ENCODE measurements at places on chromosomes 7 and 10. TPM values are rescaled to one million over a fixed set of nuclear protein-coding genes. Genes with fewer than 3 reads are reported as not detected.

Gene SPDYE3
- total RNA-seq = not detected

Gene PHKG1
- 3.0 TPM for total RNA-seq

DNA sequence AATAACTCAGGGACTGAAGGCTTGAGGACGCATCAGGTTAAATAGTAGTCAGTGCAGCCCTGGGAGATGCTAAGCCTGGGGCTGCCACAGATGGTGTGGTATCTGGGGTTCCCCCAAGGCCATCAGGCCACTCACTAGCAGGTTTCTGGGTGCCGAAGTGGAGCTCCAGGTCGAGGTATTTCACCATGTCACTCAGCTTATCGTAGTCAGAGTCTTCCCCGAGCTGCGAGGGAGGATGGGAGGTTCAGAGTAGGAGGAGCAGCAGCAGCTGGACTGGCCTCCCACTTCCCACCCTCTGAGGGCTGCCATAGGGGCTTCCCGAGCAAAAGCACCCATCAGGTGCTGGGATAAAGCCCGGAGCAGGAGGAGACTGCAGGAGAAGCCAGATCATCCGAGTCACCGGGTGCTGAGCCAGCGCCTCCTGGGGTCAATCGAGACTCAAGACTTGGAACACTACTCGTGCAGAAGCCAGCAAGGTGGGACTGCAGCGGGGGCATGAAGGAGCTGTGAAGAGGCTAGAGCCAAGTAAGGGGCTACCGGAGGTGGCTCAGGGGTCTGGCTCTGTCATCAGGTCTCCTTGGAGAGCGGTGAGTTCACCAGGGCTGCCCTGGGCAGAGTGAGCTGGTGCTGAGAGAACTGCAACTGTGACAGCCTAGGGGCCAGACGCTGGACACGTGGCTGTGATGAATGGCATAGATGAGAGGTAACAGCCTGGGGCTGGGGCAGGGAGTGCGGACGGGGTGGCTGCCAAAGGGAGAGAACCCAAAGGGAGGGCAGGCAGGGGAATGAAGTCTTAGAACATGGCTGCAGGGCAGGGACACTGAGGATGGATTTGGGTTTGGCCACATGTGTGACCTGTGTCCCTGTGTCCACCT is 45.3 kb downstream of the GRID2IP start:
- no peak overlapping the region for H3K4me3 ChIP-seq
- DNase-seq = no peak
- H3K36me3 ChIP-seq = no peaks in the 10 kb centered on the region
- H3K27me3 ChIP-seq = no peaks in the 10 kb centered on the region

GRCh38 chr7:147013825-147014224 is 897.2 kb downstream of the CNTNAP2 start:
- DNase-seq = no peak
- H3K27me3 ChIP-seq = no peaks in the 10 kb centered on the region

DNA sequence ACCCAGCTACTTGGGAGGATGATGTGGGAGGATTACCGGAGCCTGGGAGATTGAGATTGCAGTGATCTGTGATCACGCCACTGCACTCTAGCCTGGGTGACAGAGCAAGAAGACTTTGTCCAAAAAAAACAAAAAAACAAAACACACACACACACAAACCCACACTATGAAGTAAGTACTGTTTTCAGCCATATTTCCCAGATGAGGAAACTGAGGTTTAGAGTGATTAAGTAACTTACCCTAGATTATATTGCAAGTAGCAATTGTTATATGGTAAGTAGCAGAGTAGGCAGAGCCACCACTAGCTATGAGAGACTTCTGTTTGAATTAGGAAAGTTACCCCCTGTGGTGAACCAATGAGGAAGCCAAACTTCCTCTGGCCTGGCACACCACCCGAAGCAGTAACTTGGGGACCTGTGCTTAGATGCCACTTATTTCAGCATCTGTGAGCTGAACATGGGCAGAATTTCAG is 61.9 kb downstream of the MCU start:
- no peaks in the 10 kb centered on the region for H3K36me3 ChIP-seq
- no peak overlapping the region for H3K27ac ChIP-seq
- H3K27me3 ChIP-seq = no peaks in the 10 kb centered on the region
- DNase-seq = no peak

- H3K36me3 ChIP-seq = no peaks in the 10 kb centered on the region
- no peak overlapping the region for H3K4me3 ChIP-seq
- no peak for DNase-seq
- H3K4me1 ChIP-seq = peaks cover 14% of the 10 kb centered on the region
- no peak overlapping the region for H3K27ac ChIP-seq
These were observed 39.7 kb upstream of the MTPN start for GRCh38 chr7:136016649-136017395.

Gene PRPS1L1
- not detected for total RNA-seq

Gene ABCB1
- total RNA-seq = 8.9 TPM

All from activated CD8-positive, alpha-beta T cell treated with anti-CD3 and anti-CD28 coated beads for 36 hours (primary cell).